Coronary artery (tissue), 2 donors: ENCODE measurements at places on chromosomes 11 and 22.

DNA sequence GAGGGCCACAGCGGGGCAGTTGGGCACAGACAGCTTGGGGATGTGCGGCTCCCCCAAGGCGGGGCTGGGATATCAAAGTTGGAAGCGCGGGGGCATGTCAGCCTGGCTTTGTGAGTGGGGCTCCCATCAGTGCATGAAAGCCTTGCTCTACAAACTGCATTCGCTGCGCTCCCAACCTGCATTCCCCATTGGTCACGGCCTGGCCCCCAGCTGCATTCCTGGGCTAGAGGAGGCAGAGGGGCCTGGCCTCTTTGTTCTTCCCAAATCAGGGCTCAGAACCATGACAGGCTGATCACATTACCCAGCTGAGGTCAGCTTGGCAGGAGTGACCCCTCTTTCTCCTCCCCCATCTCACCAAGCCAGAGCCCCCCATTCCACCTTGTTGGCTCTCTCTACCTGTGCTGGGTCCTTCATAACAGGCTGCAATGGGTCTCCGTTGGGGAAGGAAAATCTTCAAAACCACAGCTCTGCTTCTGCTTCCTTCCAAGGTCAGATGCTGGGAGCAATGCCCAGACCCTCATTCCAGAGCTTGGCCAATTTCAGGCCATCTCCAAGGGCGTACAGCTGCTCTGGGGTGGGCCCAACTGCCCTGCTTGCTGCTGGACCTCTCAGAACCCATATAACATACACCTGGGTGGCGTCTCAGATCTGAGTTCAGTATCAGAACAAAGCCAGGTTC lies 38.7 kb upstream of the CDON start:
- no peak for DNase-seq

DNA sequence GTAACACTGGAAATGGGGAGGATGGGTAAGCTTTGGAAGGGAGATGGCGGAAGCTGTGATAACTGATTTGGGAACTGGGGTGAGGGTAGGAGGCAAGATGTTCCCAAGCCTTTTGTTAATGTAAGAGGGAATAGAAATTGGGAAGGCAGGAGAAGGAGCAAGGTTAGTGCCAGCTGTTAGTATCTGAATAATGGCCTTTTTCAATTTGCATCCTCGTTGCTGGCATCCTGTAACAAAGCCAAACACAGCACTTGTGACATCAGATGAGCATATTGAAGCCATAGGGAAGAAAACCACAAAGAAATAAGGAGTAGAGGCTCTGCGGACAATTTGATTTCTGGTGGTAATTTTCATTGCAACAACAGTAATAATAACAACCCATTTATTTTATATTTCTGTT lies 70.9 kb upstream of the CLMP start:
- no peak for DNase-seq

DNA sequence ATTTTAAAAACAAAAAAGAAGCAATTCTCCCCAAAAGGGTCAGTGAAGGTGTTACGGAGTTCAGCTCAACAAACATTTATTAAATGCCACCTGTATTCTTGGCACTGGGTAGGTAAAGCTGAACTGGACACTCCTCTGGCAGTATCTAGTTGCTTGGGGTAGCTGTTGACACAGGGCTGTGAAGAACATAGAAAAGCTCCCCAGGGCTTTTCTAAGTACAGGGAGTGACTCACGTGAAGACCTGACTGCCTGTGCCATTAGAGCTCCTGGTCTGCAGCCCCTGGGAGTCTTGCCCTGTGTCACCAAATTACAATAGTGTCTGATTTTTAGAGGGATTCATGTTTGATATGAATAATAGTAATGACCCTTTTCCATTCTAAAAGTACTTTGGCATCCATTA lies 43.6 kb downstream of the COA4 start:
- DNase-seq, result no peak

- DNase-seq, result no peak
Observed at GRCh38 chr22:20244691-20245576, 23.2 kb downstream of the RTN4R start.

DNA sequence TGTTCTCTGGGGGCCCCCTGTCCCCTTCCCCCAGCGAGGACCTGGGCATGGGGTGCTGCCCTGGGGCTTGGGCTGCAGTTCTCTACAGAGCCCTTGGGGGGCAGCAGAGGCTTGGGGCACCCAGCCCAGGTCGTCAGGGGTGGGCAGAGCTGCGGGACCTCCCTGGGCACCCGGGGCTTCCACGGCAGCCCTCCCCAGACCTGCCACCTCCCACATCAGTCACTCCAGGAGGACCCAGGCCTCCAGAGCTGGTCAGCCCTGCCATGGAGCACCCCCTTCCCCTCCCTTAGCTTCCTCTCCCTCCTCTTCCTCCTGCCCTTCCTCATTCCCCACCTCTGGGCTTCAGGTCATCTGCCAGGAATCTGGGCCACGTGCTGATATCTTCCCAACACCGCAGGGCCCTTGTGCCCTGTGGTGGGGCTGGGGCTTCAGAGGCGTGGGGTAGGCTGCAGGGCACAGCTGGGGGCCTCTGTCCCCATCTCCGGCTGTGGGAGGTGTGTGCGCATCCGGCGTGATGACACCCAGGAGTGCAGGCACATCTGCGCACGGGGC lies 5.8 kb downstream of the TSPAN4 start:
- DNase-seq, result no peak

GRCh38 chr22:25672289-25673084 lies 69.5 kb upstream of the MYO18B start:
- no peak for DNase-seq

DNA sequence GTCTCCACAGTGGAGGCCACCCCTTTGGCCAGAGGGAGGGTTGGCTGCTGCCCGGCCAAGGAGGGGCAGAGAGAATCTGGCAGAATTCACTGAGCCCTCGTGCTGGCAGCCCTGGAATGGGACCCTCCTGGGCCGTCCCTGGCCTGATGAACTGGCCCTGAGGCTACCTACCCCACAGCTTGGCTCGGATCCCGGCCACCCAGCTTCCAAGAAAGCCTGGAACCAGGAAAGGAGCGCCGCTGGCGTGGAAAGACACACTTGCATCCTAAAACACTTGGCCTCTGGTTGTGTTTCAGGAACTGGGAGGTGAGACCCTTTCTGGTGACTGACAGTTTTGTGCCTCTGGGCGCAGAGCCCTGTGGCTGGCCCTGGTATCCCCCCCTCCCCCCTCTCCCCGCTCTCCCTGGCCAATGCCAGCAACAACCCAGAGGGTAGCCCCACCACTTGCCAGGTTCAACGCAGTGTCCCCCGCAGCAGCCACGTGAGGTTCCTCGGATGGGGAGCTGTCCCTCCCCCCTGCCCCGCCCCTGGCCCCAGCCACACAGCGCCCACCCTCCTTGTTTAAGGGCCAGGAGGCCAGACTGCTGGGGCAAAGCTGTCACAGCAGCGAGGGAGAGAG lies 693 bp downstream of the NFAM1 start:
- DNase-seq, result no peak

DNA sequence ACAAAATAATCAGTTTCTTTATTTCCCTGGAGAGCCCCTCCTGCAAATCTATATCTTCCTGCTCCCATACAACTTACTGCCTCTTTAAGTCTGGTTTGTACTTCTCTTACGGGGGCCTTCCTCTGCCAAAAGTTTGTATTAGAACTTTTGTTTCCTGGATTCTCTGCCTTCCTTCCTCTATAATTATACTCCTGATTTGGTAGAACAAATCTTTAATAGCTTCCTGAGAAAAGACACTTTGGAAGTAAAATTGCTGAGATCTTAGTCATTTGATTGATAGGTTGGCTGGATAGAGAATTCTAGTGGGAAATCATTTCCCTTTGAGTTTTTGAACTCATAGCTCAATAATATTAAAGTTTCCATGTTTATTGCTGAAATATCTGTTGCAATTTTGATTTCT lies 499.2 kb downstream of the RAB38 start:
- DNase-seq, result no peak

DNA sequence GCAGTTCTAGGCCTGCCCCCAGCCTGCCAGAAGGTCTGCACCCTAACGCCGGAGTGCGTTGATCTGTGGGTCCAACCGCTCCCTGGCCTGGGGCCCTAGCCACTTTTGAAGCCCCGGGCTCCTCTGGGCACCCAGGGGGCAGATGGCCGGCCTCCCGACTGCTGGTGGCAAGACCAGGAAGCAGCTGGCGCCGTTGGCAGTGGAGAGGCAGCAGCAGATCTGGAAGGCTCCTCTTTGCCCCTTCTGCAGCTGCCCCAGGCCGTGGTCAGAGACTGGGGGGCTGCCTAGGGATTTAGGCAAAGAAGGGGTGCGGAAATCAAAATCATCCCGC lies 445 bp upstream of the VWCE start:
- no peak for DNase-seq

- DNase-seq, result no peak
Observed at GRCh38 chr11:62548545-62549335, 2.1 kb upstream of the AHNAK start.

- DNase-seq, result no peak
Observed at GRCh38 chr22:45503816-45504372, 1.2 kb downstream of the FBLN1 start.

DNA sequence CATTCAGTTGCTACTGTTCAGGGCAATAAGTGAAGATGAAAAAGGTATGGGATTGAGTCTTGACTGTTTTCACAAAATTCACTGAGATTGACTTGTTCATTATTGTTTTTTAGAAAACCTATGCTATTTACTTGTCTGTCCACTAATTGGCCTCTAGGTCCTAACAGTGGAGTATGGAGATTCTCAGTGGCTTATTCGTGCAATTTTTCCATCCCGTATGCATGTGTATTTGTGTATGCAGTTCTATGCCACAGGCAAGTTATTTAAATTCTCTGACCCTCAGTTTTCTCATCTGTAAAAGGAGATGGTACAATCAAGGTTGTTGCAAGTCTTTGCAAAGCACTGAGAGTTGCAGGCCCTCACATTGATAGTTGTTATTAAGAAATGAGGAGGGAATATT lies 151.0 kb downstream of the BBOX1 start:
- DNase-seq, result no peak

DNA sequence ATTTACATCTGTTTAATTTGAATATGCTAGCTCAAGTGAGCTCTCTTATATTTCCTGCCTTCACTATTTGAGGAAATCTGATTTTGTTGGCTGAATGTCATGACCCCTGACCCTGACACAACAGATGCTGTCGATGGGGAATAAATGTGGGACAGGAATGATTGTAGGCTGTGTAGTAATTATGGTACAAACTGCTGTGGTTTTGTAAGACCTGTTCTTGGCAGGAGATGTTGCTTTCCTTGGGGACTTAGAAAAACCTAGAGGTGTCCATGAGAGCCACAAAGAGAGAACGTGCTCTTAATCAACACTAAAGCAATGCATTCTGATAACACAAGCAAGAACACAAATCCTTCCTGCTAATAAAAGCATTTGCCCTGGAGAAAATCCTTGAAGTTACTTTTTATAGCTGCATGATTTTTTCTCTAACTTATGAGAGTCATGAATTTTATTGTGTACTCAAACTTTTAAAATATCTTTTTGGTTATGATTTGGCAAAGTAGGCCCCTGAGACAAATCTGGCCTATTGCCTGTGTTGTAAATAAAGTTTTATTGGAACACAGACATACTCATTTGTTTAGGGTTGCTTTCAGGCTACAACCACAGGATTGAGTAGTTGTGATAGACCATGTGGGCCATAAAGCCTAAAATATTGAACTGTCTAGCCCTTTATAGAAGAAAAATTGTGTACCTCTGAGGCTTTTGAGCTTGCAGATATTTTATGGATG lies 90.2 kb downstream of the DDX10 start:
- no peak for DNase-seq

GRCh38 chr11:121337078-121337477 lies 44.5 kb downstream of the SC5D start:
- DNase-seq, result no peak
